ENCODE measurements at places on chromosomes 3 and 15.
A peak's percentile ranks its signal among the peaks of the same experiment; 100 is the strongest.

DNA sequence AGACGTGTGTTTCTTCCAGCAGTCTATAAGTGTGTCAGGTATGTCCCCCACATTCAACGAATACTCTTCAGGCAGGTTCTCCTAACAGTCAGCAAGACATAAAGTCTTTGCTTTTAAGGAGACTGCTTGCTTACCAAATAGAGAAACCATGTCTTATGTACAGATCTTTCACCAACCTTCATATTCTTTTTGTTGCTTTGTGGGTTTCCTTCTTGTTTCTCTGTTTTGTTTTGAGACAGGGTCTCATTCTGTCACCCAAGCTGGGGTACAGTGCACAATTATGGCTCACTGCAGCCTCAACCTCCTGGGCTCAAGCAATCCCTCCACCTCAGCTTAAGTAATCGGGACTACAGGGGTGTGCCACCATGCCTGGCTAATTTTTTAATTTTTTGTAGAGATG lies 14.3 kb downstream of the DYNC1LI1 start:
- no peak for DNase-seq

- DNase-seq: no peak
Observed at GRCh38 chr3:180092889-180093288, 56.2 kb upstream of the PEX5L start.

DNA sequence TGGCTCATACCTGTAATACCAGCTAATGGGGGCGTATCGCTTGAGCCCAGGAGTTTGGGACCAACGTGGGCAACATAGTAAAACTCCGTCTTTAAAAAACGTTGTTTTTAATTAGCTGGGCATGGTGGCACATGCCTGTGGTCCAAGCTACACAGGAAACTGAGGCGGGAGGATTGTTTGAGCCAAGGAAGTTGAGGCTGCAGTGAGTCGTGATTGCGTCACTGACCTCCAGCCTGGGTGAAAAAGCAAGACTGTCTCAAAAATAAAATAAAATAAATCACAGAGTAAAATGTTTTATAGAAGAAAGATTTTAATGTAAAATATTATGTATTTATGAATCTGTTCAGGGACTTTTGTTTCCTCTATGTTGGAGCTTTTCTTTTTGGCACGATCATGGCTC lies 15.3 kb upstream of the STRIT1 start:
- no peak for DNase-seq

DNA sequence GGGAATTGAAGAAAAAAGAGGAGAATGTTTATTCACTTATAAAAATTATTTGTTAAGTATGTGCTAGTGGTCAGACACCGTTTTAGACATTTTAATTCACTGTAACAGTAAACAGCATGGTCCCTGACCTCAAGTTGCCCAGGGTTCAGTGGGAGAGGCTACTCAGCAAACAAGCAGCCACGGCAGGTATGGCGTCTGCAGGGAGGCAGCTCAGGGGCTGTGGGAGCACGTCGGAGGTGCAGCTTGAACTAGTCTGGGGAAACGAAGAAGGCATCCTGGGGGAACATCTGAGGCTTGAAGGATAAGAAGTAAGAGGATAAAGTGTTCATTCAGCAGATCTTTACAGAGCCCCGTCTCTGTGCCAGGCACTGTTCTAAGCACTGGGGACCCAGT lies 66.0 kb downstream of the CRTC3 start:
- DNase-seq: no peak

GRCh38 chr3:29552051-29552450 lies 271.2 kb downstream of the RBMS3 start:
- no peak for DNase-seq

DNA sequence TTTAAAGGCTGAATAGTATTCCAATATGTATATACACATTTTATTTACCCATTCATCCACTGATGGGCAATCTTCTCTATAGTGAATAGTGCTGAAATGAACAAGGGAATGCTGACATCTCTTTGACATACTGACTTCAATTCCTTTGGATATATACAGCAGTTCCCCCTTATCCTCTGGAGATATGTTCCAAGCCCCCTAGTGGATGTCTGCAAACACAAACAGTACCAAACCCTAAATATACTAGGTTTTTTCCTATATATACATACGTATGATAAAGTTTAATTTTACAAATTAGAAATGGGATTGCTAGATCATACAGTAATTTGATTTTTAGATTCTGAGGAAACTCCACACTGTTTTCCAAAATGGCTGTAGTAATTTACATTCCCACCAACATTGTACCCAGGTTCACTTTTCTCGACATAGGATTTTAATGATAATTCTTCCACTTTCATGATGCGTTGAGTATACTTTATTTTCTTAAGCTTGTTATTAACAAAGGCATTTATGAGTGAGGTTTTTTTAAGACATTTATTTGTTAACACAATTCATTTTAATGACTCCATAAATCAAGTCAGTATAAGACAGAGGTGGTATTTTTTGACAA lies 38.2 kb downstream of the VPS13C start:
- DNase-seq: no peak

DNA sequence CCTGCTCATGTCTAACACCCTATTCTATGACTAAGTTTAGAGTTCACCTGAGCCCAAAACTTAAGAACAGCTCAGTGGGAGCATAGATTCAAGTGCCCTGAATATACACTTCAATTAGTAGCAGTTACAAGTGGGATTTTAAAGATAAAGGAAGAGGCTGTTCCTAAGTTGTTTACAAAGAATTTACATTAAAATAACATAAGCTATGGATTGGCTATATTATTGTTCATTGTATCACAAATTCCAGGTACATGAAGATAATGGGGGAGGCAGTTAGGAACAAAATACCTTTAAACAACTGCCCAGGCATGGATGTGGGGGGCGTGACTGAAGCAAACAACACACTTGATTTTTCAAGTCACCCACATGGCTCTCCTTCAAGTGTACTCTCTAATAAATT lies 52.7 kb downstream of the ROPN1B start:
- no peak for DNase-seq

GRCh38 chr3:57397175-57398026 lies 104.9 kb upstream of the ASB14 start:
- DNase-seq: no peak

DNA sequence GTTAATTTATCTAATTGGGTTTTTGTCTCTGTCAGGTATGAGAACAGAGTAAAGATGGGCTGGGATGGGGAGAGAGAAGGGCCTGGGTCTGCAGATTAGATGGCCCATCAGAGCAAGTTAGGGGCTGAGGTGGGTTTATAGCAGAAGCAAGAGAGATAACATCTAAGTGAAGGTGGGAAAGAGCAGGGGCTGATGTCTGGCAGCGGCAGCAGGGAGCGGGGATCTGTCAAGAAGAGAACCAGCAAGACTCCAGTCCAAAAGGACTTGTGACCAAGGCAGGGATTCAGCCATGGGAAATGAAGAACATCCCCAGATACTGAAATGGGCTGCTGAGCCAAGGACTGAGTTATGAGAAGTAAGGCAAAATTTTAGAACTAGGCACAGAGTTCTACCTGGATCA lies 320.6 kb upstream of the TBL1XR1 start:
- DNase-seq: no peak

- DNase-seq: no peak
Observed at GRCh38 chr3:156820692-156821080, 5.5 kb upstream of the LEKR1 start.

GRCh38 chr3:71907996-71908395 lies 123.0 kb upstream of the PROK2 start:
- peak; percentile 38 for DNase-seq

DNA sequence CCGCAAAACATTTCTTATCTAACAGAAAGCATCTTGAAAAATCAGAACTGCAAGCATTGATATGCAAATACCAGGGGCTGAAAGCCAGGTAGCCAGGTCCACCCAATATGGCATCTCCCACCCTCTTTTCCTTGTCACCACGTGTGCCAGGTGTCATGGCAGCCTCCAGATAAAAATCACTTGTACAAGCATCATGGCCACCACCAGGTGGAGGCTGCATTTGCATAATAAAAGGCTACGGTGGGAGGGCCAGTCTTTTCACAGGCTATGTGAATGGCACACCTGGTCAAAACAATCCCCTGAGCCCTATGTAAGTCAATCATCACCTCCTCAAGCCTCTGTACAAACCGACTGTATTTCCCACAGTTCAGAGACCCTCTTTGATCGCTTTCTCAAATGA lies 1233.1 kb upstream of the ALCAM start:
- DNase-seq: no peak

- DNase-seq: no peak
Observed at GRCh38 chr3:132592216-132592615, 4.9 kb upstream of the ACKR4 start.

DNA sequence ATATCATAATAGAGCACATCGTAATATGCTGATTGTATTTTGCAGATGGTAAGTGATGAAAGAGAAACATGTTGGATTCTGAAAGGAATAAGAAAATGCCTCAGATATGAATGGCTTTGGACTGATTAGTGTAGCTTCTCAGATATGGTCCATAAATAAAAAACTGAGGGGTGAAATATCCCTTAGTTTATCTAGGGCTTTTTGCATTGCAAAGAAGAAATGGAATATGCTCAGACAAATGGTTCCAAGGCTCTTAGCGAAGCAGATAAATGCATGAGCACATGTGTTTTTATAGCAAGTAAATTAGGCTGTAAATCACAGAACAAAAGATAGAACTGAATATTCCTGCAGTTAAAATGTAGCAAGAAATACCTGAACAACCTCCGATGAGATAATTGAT lies 820.9 kb upstream of the GRM7 start:
- no peak for DNase-seq

DNA sequence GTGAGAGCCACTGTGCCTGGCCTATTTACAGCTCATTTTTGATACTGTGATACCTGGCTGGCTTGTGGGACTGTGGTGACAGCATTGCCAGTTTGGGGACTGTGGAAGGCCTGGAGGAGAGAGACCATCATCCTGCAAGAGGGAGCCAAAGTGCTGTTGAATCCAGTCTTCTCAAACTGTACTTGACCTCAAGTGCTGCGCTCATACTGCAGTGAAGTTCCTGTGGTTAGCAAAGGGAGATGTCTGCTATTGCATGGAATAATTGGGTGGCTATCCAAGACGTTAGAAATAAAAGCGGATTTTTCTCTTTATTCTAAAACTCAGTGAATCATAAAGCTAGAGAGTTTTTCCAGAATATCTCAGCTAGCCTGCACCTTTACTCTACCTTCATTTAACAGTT lies 83.4 kb downstream of the CCK start:
- DNase-seq: no peak

- DNase-seq: no peak
Observed at GRCh38 chr3:161915418-161915750, 418.8 kb downstream of the OTOL1 start.

- DNase-seq: no peak
Observed at GRCh38 chr3:174533286-174533685, 325.8 kb upstream of the NAALADL2 start.

DNA sequence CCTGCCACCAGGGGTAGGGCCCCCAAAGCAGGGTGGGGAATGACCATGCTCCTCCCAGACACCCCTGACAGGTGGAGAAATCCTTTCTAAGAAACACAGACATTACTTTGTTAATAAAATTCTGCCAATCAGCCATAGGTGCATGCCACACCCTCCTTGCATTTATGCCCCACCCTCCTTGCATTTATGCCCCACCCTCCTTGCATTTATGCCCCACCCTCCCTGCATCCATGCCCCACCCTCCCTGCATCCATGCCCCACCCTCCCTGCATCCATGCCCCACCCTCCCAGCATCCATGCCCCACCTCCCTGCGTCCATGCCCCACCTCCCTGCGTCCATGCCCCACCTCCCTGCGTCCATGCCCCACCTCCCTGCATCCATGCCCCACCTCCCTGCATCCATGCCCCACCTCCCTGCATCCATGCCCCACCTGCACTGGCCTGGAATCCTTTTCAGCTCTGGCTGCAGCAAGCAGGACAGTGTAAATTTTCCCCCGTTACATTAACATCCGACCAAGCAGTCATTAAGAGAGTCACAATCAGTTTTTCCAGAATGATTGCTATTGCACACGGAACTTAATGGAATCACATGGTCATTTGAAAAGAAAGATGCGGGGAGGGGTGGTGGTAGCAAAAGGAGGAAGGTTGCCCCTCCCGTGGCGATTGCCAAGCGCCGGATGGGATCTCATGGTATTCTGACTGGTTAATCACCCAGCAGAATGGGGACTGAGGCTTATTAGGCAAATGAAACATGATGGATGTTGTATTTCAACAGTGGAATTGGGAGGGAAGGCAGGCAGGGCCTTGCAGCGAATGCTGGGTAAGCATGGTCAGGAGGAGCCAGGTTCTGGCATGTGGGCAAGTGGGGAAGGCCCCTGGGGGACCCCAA lies 91.2 kb downstream of the TLE3 start:
- no peak for DNase-seq

GRCh38 chr15:45429941-45430792 lies 51.8 kb upstream of the GATM start:
- DNase-seq: peak; percentile 43

DNA sequence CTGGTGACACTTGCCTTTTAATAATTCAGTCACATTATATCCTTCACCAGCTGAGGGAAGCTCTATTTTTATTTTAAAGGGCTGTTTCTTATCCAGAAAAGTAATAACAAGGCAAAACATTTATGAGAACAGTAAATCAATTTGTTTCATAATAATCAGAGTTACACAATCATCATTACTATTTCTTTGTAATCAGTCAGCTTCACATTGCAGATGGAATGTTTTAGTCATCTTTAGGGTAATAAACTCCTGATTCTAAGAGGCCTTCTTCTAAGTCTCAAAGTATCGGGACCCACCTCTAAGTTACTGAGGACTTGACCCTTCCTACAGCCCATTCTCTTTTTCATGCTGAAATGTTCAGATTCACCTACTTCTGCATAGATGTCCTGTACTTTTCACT lies 298.3 kb upstream of the TGFBR2 start:
- DNase-seq: no peak

DNA sequence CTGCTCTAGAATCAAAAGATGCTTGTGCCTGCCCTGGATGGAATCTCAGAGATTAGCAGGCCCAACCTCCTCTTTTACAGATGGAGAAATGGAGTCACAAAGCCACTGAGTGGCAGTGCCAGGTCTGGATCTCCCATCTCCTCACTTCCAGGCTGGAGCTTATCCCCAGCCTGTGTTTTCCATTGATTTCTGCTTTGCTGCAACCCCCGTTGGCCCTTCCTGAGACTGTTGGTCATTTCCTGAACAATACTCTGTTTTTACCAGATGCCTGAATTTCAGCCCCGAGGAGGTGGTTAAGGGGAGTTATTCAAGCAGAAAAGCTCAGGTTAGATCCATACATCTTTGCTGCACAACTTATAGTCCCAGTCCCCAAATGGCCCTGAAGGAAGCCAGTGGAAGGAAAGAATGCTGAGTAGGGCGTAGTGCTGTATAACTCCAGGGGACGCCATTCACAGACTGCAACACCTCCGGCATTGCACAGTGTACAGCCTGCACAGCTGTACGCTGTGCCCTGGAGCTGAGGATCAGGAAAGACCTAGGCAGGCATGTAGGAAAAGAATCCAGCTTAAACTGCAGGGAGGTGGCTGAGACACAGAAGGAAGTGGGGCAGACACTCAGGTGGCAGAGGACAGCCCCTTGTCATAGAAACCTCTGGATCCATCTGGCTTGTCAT lies 77.5 kb downstream of the RPLP1 start:
- DNase-seq: no peak

- peak; percentile 52 for DNase-seq
Observed at GRCh38 chr15:40320931-40321371, 2.5 kb upstream of the INAFM2 start.

Measured in hindlimb muscle (tissue), 1 donor.